ENCODE measurements at places on chromosomes 16 and 17. TPM values are rescaled to one million over a fixed set of nuclear protein-coding genes. Genes with fewer than 3 reads are reported as not detected.

DNA sequence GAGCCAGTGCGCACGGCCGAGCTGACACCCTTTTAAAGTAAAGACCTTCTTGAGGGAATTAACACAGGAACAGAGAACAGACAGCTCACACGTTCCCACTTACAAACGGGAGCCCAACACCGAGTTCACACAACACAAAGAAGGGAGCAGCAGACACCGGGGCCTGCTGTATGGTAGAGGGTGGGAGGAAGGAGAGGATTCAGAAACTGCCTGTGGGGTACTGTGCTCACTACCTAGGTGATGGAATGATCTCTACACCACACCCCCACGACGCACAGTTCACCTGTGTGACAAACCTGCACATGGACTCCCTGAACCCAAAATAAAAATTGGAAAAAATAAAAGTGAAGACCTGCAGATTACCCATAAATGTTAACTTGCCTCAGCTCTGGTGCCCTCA is 32.5 kb downstream of the TMC6 start:
- no peak for DNase-seq

DNA sequence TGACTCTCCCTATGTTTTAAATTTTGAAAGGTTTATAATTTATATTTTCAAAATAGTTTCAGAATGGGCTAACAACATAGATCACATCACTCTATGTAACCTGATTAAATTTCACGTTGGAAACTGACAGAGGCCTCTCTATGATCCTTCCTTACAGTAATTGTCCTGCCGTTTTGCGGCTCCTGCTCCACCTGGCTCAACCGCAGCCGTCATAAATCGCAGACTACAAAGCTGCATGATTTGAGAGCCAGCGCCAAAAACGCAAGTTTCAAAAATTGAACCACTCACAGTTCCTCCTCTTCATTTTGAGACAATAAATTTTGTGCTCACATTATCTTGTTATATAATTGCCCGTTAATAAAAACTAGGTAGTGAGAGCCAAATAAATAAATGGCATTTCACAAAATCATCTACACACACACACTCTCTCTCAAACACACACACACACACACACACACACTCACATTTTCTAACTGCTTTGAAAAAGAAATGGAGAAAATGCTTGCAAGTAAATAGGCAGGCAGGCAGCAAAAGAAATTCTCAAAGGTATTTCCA is 263.1 kb upstream of the PSMD7 start:
- no peak for DNase-seq

- peak; percentile 63 for DNase-seq
These were observed 4.4 kb downstream of the ATP2A1 start for GRCh38 chr16:28882551-28883160.

- DNase-seq: no peak
These were observed 428 bp downstream of the PHF12 start for GRCh38 chr17:28950752-28951427.

- no peak for DNase-seq
These were observed 80.1 kb upstream of the TRAP1 start for GRCh38 chr16:3797473-3797872.

- DNase-seq: no peak
These were observed 1.8 kb downstream of the ZBTB4 start for GRCh38 chr17:7477392-7478275.

DNA sequence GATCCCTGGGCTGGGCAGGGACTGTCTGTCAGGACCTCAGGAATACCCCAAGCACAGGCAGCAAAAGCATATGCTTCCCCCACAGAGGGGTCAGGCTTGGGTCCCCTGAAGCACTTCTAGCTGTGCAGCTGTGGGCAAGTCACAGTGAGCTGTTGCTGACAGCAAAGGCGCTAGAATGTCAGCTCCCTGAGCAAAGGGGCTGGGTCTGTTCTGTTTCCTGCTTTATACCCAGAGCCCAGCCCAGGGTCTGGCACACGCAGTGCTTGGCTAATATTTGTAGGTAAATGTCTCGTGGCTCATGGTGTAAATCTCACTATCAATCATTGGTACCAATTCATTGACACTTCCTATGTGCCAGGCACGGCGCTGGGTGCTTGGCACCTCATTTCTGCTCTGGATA is 16.6 kb upstream of the MPRIP start:
- DNase-seq: no peak

Gene MEOX1
- total RNA-seq: not detected

- DNase-seq: no peak
These were observed 3.1 kb downstream of the ALDH3A2 start for GRCh38 chr17:19651451-19652238.

All from WTC11 (cell line).